ENCODE measurements at places on chromosomes 11 and 22. TPM values are rescaled to one million over a fixed set of nuclear protein-coding genes. Genes with fewer than 3 reads are reported as not detected.
A peak's percentile ranks its signal among the peaks of the same experiment; 100 is the strongest.

Gene SPON1
- total RNA-seq, result not detected

Gene OR52N4
- not detected for total RNA-seq

DNA sequence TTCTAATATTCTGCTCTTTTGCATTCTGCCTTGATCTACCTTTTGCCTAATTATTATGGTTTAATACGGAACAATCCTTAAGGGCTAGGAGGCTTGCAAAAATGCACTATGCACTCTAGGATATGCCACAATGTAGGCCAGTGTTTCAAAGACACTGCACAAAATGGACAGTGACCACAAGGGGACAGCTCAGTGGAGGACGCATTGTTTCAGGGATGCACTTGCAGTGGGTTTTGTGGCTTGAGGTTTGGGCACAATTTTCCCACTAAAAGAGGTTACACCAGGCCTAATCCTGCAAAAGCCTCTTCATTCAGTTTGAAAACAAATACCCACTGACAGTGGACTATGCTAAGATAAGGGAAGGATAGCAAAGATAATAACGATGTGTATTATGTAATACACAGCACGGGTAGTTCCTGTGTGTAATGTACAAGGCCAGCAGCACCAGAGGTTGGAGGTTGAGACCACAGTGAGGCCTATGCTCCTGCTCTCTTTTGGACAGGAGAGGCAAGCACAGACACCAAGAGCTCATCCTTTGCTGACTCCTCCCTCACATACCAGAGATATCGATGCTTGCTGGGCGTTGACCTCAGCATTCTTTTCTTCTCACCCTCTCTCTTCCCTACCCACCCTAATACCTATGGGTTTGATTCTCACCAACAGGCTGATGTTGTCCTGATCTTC lies 12.7 kb downstream of the MAP6 start:
- H3K36me3 ChIP-seq, result no peaks in the 10 kb centered on the region
- no peak overlapping the region for H3K27ac ChIP-seq
- no peak for DNase-seq
- H3K4me3 ChIP-seq, result no peak overlapping the region

GRCh38 chr11:44034639-44035038 lies 13.1 kb upstream of the ACCSL start:
- no peaks in the 10 kb centered on the region for H3K36me3 ChIP-seq
- no peak overlapping the region for H3K27ac ChIP-seq

- no peak overlapping the region for H3K4me3 ChIP-seq
- H3K36me3 ChIP-seq, result no peaks in the 10 kb centered on the region
- peaks cover 6% of the 10 kb centered on the region for H3K4me1 ChIP-seq
- H3K27ac ChIP-seq, result no peak overlapping the region
- DNase-seq, result no peak
These were observed 26.7 kb upstream of the TOLLIP start for GRCh38 chr11:1335811-1336761.

DNA sequence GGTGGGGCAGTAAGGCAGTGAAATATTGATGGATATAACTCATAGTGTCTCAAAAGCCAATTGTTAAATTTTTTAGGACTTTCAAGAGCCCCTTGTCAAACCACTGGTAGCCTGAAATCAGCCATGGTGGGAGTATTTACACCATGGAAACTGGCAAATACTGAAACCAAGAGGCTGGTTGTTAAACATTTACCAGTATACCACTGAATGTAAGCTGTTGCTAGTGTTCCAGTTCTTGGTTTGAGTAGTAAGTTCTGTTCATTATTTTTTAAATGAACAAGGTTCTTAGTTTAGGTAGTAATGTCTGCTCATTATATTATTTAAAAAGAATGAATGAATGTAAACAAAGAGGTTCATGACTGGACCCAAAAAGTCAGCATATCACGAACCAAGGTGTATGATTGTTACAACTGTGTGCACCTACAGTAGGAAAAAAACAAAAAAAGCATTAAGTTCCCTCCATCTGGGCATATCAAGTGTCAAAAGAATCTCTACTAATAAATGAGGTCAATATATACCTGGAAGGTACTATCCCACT lies 4.5 kb upstream of the EIF3F start:
- H3K27me3 ChIP-seq, result no peaks in the 10 kb centered on the region
- no peak overlapping the region for H3K27ac ChIP-seq

GRCh38 chr11:104916442-104916841 lies 18.2 kb upstream of the CASP12 start:
- H3K27ac ChIP-seq, result peak overlapping the region; percentile 65
- no peaks in the 10 kb centered on the region for H3K27me3 ChIP-seq
- H3K4me1 ChIP-seq, result peaks cover 25% of the 10 kb centered on the region
- no peaks in the 10 kb centered on the region for H3K36me3 ChIP-seq
- DNase-seq, result peak; percentile 79

- H3K36me3 ChIP-seq, result no peaks in the 10 kb centered on the region
- H3K4me3 ChIP-seq, result no peak overlapping the region
- H3K27ac ChIP-seq, result no peak overlapping the region
- H3K27me3 ChIP-seq, result peaks cover 75% of the 10 kb centered on the region
- DNase-seq, result no peak
These were observed 106.7 kb upstream of the HSD17B12 start for GRCh38 chr11:43573873-43574272.

GRCh38 chr11:86760577-86760976 lies 39.8 kb upstream of the PRSS23 start:
- H3K27ac ChIP-seq, result no peak overlapping the region
- no peaks in the 10 kb centered on the region for H3K4me1 ChIP-seq
- no peaks in the 10 kb centered on the region for H3K27me3 ChIP-seq
- DNase-seq, result no peak
- no peaks in the 10 kb centered on the region for H3K36me3 ChIP-seq

All from endothelial cell of umbilical vein (primary cell).